ENCODE measurements at places on chromosomes 3 and 15. TPM values are rescaled to one million over a fixed set of nuclear protein-coding genes. Genes with fewer than 3 reads are reported as not detected.

DNA sequence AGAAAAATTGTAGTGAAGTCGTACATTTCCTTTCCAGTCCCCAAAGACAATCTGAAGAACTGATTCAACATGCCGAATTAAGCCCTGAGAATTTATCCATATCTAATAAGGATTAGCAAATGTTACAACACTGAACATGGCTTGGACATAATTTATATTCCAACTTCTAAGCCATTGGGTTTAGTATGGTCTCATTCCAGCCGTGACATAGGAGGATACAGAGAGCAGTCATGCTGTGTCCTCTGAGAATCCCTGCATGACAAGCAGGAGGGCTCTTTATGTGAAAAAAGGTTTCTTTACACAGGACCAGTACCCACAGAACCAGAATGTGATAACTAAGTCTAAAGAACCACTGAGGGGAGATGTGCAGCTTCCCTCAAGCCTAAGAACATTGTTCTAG is 231.9 kb upstream of the WNT5A start:
- H3K36me3 ChIP-seq: no peaks in the 10 kb centered on the region
- no peak for DNase-seq
- H3K27me3 ChIP-seq: peaks cover 9% of the 10 kb centered on the region
- H3K27ac ChIP-seq: no peak overlapping the region
- no peak overlapping the region for H3K4me3 ChIP-seq

The FAM174B gene
- 5.5 TPM for total RNA-seq

DNA sequence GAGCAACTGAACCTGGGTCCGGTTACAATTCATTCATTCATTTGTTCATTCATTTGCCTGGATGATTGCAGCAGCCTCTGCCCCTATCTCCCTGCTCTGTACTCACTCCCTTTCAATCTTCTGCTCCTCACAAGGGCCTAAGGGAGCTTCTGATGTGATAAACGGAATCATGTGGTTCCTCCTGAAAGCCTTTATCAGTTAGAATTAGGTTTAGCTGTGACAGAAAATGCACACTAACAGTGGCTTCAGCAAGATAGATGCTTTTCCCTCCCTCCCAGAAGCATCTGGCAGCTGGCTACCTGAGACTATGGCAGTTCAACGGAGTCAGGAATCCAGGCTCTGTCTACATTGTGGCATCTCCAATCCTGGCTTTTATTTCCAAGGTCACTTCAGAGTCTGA is 196.0 kb downstream of the ADAMTS9 start:
- no peaks in the 10 kb centered on the region for H3K36me3 ChIP-seq
- H3K4me1 ChIP-seq: no peaks in the 10 kb centered on the region
- DNase-seq: no peak
- no peak overlapping the region for H3K4me3 ChIP-seq
- H3K27me3 ChIP-seq: peaks cover 51% of the 10 kb centered on the region

DNA sequence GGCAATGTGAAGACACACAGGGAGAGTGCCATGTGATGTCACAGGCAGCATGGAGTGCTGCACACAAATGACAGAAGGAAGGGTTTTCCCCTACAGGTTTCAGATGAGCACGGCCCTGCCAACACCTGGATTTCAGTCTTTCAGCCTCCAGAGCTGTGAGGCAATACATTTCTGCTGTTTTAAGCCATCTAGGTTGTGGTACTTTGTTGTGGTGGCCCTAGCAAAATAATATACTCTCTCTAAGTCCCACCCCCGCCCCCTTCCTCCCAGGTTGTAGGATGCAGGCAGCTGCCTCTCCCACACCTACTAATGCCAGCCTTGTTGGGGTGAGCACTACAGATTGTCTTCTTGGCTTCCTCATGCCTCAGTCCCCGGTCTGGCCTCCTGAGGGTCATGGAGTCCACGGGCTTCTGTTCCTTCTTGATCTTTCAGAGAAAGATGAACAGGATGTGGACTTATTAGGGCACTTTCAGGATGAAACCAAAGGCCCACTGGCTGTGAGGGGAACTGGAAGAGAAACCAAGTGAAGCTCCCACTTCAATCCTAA is 180.0 kb downstream of the CD47 start:
- peaks cover 22% of the 10 kb centered on the region for H3K4me1 ChIP-seq
- no peak overlapping the region for H3K4me3 ChIP-seq
- no peak overlapping the region for H3K27ac ChIP-seq
- no peaks in the 10 kb centered on the region for H3K36me3 ChIP-seq
- H3K27me3 ChIP-seq: no peaks in the 10 kb centered on the region

The RTP3 gene
- not detected for total RNA-seq

DNA sequence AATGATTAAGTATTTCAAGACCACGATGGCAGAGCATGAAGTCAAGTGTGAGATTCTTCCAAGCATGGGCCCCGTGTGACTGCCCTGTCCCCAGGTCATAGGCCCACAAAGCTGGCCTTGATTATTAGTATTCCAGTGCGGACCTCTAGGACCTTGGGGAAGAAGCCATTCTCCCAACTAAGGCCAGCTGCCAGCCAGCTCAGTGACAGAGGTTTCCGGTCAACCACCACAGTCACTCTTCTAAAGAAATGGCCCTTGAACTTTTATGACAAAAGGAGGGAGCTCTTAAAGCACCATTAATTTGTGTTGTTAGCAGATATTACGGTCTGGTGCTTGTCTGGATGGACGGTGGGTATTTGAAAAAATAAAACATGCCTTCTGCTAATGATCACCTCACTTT is 28.0 kb downstream of the FAM3D start:
- no peak overlapping the region for H3K27ac ChIP-seq
- H3K27me3 ChIP-seq: peaks cover 2% of the 10 kb centered on the region
- no peaks in the 10 kb centered on the region for H3K36me3 ChIP-seq
- H3K4me3 ChIP-seq: no peak overlapping the region

GRCh38 chr3:17709236-17709810 is 33.1 kb downstream of the TBC1D5 start:
- DNase-seq: no peak
- no peaks in the 10 kb centered on the region for H3K27me3 ChIP-seq
- no peak overlapping the region for H3K27ac ChIP-seq
- H3K36me3 ChIP-seq: peaks cover 18% of the 10 kb centered on the region
- H3K4me1 ChIP-seq: peaks cover 5% of the 10 kb centered on the region
- H3K4me3 ChIP-seq: no peak overlapping the region

The GPR149 gene
- not detected for total RNA-seq

DNA sequence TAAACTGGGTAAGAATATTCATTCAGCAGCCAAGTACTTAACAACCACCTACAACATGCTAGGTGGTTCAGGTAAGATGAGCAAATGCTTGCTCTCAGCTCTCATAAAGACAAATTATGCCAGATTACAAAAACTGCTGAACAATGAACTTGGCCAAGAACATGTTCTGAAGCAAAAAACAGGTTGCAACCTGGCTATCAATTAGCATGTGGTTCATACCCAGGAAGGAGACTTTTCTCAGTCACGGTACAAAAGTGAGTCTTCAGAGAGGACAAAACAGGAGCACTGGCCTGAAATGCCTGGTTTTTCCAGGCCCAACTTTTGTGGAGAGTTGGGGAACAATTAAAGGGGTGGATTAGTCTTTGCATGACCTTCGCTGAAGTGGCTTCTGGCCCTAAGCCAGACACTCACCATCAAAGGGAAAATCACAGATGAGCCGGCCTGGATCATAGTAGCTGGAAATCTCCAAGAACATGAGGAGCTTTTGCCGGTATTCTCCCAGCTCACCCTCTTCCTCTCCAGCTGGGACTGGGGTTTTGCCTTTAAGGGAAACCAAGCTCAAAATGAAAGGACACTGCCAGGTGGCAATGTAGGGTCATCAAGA is 7.6 kb upstream of the PLA2G4F start:
- peak overlapping the region; percentile 65 for H3K27ac ChIP-seq
- H3K27me3 ChIP-seq: no peaks in the 10 kb centered on the region
- H3K4me3 ChIP-seq: no peak overlapping the region
- no peaks in the 10 kb centered on the region for H3K4me1 ChIP-seq
- DNase-seq: no peak
- H3K36me3 ChIP-seq: peaks cover 40% of the 10 kb centered on the region

The SLC15A2 gene
- 0.49 TPM for total RNA-seq

The COLQ gene
- 0.62 TPM for total RNA-seq

The BMF gene
- total RNA-seq: 10.3 TPM

DNA sequence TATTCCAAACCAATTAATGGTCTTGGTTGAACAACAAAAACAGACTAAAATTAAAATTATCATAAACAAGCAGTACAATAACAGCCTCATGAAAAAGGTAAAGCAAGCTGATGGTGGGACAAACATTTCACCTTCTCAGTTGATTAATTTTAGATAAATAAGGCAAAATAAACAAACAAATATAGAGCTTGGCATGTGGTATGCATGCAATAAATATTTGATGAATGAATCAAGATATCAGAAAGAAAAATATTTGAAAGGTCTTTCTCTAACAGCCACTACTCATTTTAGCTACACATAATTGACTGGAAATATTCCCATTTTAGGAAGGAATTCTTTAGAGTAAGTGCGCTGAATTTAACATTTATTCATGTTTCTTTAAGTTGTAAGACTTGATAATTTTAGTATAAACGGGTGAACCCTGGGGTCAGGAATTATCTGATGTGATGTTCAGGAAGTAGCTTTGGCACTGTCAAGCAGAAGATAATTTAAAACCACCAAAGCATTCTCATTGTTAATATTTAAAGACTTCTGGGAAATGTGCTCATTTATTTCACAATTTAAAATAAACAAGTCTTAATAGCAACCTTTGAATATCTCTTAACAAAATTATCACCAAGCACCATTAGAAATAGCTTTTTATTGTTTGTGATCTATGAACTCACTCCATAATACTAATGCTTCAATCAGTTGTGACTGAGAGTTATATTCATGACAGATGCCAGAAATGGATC is 372.3 kb upstream of the TGFBR2 start:
- no peak for DNase-seq
- H3K27ac ChIP-seq: no peak overlapping the region
- H3K4me3 ChIP-seq: no peak overlapping the region
- H3K27me3 ChIP-seq: no peaks in the 10 kb centered on the region
- no peaks in the 10 kb centered on the region for H3K4me1 ChIP-seq

The GATM gene
- total RNA-seq: 0.91 TPM

DNA sequence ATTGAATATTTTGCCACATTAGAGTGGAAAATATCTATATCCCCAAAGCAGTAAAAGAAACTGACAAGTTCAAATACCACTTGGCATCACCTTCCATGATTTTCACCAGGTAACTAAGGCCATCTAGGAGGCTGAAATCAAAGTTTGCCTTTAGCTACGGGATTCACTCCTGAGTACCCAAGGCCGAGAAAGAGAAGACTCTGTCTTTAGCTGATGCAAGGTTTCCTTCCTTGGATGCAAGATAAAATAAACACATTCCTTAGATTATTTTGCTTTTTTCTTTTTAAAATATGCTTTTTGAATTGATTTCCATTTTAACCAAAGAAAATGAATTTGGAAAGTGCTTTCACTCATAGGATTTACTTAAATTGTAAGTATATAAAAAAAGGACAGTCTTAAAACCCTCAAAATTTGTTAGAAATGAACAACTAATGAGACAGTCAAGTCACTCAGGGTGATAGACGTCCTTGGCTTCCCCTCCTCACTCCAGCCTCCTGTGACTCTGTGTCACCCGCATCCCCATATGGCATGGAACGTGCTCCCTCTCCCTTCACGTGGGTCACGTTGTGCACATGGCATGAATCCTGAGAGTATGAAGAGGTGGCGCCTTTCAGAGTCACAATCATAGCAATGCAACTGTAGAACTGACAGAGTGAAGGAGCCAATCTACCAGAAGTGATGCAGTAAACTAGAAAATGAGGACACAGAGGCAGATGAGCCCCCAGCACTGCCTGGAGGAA is 148.4 kb downstream of the RTP4 start:
- H3K27me3 ChIP-seq: peaks cover 4% of the 10 kb centered on the region
- no peak for DNase-seq

GRCh38 chr3:126064627-126065258 is 19.2 kb downstream of the SLC41A3 start:
- peaks cover 4% of the 10 kb centered on the region for H3K36me3 ChIP-seq
- no peak overlapping the region for H3K4me3 ChIP-seq
- H3K4me1 ChIP-seq: peaks cover 13% of the 10 kb centered on the region
- H3K27me3 ChIP-seq: no peaks in the 10 kb centered on the region

DNA sequence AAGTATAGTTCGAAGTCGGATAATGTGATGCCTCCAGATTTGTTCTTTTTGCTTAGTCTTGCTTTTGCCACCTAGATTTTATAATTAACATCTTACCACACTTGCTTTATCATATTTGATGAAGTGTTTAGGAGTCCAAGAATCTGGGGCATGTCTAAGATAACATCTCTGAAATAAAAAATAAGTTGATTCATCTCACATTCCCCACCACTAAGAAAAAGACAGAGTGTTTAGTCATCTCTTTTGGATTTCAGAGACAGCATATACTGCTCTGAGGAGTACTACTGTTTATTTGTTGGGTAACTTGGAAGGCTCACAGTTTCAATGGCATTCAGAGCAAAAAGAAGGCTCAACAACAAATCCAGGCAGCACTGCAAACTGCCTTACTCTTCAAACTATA is 324.2 kb upstream of the ATP11B start:
- no peak overlapping the region for H3K27ac ChIP-seq
- H3K36me3 ChIP-seq: no peaks in the 10 kb centered on the region
- H3K4me3 ChIP-seq: no peak overlapping the region
- H3K4me1 ChIP-seq: no peaks in the 10 kb centered on the region

DNA sequence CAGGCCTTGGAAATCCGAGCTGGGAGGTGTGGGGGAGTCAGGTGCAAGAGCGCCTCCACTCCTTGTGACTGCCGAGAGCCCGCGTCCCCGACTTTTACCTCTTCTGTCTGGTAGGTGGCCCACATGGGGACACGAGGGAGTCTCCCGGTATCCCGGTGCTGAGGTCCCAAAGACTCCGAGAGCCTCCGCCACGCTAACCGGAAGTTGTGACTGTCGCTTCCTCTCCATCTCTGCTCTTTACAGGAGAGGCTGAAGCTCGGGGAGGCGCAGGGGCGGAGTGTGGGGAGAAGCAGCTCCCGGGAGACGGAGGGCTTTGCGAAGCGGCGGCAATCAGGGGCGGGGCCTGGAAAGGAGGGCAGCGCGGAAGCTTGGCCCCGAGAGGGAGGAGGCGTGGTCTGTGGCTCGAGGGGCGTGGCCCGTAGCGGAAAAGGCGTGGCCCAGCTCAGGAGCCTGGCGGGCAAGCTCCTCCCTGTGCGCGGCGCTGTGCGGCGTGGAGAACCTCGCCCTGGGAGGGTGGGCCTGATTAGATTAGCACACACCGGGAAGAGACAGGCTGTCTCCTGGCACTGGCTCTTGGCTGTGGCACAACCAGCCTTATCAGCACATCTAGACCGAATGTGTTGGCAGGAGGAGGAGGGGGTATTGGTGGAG is 143.9 kb downstream of the GABRB3 start:
- no peaks in the 10 kb centered on the region for H3K27me3 ChIP-seq
- no peaks in the 10 kb centered on the region for H3K4me1 ChIP-seq
- no peak overlapping the region for H3K27ac ChIP-seq
- peak overlapping the region; percentile 9 for H3K4me3 ChIP-seq
- H3K36me3 ChIP-seq: no peaks in the 10 kb centered on the region
- peak; percentile 9 for DNase-seq

DNA sequence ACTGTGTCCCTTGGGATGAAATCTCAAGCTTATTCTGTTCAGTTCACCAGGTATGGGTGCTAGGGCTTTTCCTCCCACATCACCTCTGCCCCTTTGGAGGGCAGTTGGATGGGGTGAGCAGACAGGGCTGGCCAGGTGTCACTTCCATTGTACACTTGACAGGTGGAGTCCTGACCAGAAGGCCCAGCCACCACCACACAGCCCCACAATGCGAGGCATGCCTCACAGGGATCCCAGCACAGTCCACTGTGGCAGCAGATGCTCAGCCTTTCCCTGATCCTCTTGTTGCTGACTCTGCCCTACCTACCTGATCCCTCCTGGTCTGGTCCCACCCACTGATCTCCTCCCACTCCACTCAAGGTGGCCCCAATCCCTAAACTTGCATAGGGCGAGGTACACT is 88.2 kb downstream of the ANP32A start:
- H3K4me3 ChIP-seq: no peak overlapping the region
- DNase-seq: no peak
- H3K4me1 ChIP-seq: peaks cover 2% of the 10 kb centered on the region
- H3K27me3 ChIP-seq: no peaks in the 10 kb centered on the region

The ALS2CL gene
- total RNA-seq: 5.1 TPM

Data from activated naive CD4-positive, alpha-beta T cell treated with anti-CD3 and anti-CD28 coated beads for 36 hours (primary cell).